ENCODE measurements at places on chromosomes 4 and X.

GRCh38 chr4:119550857-119551532 lies 77.6 kb downstream of the PDE5A start:
- DNase-seq, result peak; percentile 36

DNA sequence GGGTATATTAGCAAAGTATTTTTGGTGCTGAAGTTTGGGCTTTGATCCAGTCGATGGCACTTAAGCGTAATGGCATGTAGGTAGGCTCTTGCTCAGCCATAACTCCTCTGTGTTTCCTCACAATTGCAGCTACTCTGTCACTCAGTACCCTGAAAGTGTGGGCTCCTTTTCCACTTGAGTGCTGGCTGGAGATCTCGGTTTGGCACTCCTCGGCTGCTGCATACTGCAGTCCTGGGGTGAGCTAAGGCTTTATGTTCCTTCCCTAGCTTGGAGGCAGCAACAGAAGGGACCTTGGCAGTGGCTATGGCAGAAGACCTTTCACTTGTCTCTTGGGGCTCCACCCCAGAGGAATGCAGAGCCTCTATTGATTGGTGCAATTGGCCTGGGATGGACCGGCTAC lies 106.7 kb upstream of the GRXCR1 start:
- no peak for DNase-seq

GRCh38 chrX:123990602-123991001 lies 29.1 kb downstream of the STAG2 start:
- no peak for DNase-seq

GRCh38 chr4:1234309-1234695 lies 14.6 kb downstream of the CTBP1 start:
- peak; percentile 0 for DNase-seq

- DNase-seq, result no peak
These were observed 145.7 kb downstream of the GUCY2F start for GRCh38 chrX:109336141-109336540.

GRCh38 chr4:1409079-1409478 lies 2.8 kb upstream of the NKX1-1 start:
- DNase-seq, result no peak

DNA sequence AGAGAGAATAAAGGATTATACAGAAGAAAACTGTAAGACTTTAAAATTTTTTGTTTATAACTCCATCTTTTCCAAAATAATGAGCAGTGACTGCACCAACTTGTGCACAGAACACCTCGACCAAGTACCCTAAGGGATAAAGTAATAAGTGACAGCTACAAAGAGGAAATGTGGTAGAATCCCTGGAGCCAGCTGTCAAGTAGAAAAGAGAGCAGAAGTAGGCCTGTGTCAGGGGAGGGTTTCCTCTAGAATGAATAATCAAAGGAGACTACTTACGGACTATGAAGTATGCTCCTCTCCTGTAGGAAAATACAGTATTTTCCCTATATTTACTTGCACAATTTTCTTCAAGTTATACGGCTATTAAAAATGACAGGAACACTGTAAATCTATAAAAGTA lies 1.2 kb downstream of the EIF1AX start:
- DNase-seq, result no peak

- no peak for DNase-seq
These were observed 46.6 kb downstream of the ZFP42 start for GRCh38 chr4:188042191-188042590.

DNA sequence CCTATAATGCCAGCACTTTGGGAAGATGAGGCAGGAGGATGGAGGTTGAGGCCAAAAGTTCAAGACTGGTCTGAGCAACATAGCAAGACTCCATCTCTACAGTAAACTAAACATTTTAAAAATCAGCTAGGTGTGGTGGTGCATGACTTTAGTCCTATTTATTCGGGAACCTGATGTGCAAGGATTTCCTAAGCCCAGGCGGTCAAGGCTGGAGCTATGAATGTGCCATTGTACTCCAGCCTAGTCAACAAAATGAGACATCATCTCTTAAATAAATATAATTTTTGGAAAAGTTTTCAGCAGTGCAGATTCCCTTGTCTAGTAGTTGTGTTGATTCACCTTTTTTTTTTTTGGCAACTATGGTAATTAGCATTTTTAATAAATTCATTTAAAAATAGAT lies 928.7 kb upstream of the PRKX start:
- DNase-seq, result no peak

DNA sequence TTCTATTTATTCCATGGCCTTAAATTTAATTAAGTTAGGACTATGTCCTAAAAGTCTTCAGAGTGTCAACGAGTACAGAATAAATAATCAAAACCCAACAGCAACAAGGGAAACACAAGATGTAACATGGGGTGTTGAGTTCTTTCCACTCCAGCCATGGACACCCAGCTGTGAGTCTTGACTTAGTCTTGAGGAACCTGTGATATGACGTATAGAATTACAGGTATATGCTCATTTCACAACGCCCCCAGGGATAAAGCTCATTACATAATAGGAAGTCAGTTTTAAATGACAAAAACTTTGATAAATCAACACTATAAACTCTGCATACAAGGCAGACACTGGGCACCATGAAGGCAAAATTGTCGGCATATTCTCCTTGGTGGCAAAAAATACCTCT lies 200.0 kb upstream of the CASK start:
- DNase-seq, result no peak

DNA sequence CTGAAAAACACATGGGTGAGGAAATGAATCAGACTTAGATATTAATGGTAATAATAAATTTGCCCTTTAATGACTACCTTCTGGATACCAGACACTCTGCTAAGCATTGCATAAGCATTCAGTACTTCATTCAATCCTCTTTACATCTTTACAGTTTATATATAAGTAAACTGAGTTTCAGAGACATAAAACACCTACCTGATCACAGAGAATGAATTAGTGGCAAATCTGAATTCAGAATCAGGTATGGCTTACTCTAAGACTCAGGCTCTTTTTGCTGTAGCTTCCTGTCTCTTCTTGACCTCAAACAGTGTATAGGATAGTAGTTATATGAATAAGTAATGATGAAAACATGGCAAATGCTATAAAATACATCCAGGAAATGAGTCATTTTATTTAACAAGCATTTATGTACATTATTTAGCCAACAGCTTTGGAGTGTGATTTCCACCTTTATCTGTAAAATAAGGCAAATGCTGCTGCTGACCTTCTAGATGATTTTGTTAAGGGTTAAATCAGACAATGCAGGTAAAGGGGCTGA lies 83.9 kb downstream of the VEGFC start:
- DNase-seq, result no peak

DNA sequence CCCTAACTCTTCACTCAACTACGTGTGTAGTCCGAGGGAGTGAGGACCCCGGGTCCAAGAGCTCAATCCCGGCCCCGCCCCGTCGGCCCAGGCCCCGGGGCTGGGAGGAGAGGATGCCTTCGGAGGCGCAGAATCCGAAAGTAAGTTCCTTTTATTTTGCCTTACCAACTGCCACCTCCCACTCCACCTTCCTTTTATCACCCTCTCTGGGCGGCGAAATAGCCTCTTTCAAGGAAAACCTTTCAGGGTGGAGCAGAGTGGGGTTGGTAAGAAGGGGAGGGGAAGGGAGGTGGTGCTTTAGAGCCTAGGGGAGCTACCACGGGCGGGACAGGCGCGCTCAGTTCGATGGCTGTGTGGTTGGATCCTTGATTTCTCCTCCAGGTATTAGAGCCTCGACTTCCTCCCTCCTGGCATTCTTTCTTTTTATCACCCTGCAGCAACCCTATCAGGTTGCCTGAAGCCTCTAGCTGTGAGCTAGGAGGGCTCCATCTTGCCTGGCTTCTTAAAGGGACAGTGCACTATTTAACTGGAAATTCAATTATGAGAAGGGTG lies 191.2 kb downstream of the RRAGB start:
- DNase-seq, result peak; percentile 55

DNA sequence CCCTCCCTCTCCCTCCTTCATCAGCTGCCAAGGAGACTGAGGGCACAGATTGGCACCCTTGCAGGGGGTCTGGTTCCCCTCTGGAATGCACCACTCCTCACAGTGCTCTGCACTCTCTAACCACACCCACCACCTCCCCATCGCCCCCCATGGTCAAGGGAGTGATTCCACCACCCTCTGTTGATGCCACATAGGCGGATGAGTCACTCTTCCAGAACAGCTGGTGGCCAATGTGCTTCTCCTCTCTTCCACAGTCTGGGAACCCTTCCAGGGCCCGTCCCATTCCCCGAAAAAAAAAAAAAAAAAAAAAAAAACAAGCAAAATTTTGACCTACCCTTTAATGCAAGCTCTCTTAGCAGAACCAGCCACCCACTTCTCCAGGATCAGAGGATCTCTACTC lies 341.3 kb upstream of the KLF3 start:
- DNase-seq, result no peak

GRCh38 chr4:104616401-104616820 lies 121.7 kb upstream of the CXXC4 start:
- peak; percentile 10 for DNase-seq

DNA sequence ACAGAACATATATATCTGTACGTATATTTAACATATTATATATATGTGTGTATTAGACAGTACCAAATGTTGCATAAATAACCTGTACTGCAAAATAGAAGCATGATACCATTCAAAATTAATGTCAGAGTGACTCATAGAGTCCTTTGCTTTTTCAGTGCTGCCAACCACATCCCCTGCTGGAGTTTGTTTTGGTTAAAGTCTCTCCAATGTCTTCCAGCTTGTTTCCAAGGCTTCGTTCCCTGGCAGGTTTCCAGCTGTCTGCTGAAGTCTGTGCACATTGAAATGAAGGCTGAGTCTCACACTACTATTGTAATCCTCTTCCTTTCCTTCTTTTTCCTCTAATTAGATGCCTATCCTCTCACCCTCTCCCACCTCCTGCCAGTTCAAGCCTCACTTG lies 14.9 kb downstream of the NRK start:
- DNase-seq, result no peak

DNA sequence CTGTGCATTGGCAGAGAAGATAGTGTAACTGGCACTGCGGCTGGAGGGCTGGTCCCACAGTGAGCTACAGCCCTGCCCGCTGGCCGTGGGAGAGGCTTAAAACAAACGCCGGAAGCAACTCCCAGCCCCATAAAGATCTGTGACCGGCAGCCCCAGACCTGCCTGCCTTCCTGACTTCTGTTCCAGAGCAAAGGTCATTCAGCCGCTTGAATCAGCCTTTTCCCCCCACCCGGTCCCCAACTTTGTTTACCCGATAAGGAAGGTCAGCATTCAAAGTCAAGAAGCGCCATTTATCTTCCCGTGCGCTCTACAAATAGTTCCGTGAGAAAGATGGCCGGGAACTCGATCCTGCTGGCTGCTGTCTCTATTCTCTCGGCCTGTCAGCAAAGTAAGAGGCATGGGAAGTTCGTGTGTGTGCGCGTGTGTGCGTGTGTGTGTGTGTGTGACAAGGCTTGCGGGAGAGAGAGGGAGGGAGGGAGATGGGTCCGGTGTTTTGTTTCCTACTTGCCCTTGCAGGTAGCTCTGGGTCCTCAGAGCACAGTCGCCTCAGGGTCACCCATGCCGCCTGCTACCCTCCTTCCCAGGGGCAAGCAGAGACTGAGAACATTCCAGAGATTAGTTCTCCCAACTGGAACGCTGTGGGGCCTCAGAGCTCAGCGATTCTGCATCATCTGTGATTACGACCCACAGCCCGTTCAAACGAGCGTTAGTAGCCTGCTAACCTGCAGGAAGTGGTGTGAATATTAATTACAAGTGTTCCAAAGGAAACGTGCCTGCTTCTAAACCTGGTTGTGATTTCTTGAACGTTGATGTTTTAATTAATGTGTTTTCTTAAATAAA lies at the start of gene MGST2:
MGST2 (plus strand) TSS at position 130 of the 840 bp plus-strand sequence; CDS start at position 331, 201 bp downstream.
- DNase-seq, result peak; percentile 75

DNA sequence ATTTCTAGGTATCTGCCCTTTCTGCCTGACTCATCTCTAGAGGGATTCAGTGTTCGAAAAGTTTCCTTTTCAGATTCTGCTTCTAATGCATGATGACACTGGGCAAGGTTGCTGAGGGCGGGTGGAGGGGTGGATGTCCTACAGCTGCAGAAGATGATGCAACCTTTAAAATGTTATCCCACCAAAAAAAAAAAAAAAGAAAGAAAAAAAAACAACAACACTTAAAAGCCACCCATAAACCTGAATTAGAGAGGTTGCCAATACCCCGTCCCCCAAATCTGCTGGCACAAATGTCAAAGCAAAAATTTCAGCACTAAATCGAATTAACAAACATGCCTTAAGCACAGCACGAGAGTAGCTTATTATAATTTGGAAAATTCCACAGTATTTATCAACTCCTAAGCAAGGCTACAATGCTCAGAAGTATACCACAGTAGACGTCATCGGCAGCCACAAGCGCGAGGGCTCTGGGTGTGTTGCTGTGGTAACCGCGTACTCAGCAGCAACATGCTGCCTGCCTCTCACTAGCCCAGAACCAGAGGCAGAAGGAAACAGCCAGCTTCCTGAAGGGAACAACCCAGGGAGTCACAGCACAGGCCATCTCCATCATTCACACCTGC lies 167.5 kb upstream of the MAP3K15 start:
- DNase-seq, result peak; percentile 53

DNA sequence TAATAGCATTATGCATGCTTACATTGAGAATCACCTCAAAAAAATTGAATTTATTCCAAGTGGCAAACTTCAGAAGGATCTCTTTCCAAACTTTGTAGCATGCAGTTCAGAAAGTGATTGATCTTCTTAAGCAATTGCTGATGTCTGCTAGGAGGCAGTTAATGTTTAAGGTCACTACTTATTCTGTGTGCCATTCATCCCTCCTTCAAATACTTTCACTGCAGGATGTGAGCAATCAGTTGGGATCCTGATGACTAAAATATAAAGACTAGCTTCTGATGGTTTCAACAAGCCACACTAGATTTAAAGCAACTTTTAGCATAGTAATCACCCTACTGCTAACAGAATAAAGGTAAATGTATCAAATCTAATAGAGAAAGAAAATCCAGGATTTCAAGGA lies 414.1 kb downstream of the ADGRL3 start:
- no peak for DNase-seq

DNA sequence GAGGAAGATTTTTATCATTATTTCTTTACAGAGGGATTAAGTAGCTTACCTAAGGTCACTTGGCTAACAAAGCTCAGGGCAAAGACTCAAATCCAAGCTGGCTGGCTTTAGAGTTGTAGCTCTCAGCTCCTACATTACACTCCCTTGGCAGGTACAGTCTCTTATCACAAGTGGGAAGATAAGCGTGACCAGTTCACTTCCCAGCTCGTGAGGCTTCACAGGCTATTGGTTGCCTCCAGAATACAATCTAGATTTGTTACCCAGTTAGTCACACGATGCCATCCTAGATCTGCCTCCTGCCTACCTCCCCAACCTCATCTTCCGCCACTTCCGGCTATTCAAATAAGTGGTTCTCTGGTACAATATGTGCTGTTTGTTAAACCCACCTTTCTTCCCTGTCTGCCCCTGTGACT lies 3.7 kb downstream of the MMRN1 start:
- DNase-seq, result peak; percentile 8

GRCh38 chr4:37561196-37561802 lies 124.9 kb downstream of the RELL1 start:
- no peak for DNase-seq

- no peak for DNase-seq
These were observed 129.8 kb upstream of the NKX1-1 start for GRCh38 chr4:1535926-1536578.

- DNase-seq, result no peak
These were observed 224.9 kb upstream of the PSAPL1 start for GRCh38 chr4:7659429-7660175.

GRCh38 chr4:7335344-7336066 lies 99.2 kb downstream of the PSAPL1 start:
- DNase-seq, result peak; percentile 87

All from GM23338 (cell line).